SK-N-SH treated with all-trans-retinoic acid at 6 μM for 48 hours (cell line): ENCODE measurements at places on chromosomes 16 and 17.

- ATAC-seq: no peak
Observed at GRCh38 chr17:69818467-69818866, 256.6 kb upstream of the KCNJ16 start.

GRCh38 chr16:86672179-86672863 lies 94.0 kb downstream of the FOXL1 start:
- ATAC-seq: no peak

GRCh38 chr17:74922694-74923537 lies at the start of gene USH1G:
TSS of gene USH1G (minus strand) at chr17:74923255. CDS start at chr17:74923073, 182 bp downstream.
- peak; percentile 43 for ATAC-seq

- ATAC-seq: no peak
Observed at GRCh38 chr17:30393491-30393890, 14.8 kb downstream of the CPD start.

DNA sequence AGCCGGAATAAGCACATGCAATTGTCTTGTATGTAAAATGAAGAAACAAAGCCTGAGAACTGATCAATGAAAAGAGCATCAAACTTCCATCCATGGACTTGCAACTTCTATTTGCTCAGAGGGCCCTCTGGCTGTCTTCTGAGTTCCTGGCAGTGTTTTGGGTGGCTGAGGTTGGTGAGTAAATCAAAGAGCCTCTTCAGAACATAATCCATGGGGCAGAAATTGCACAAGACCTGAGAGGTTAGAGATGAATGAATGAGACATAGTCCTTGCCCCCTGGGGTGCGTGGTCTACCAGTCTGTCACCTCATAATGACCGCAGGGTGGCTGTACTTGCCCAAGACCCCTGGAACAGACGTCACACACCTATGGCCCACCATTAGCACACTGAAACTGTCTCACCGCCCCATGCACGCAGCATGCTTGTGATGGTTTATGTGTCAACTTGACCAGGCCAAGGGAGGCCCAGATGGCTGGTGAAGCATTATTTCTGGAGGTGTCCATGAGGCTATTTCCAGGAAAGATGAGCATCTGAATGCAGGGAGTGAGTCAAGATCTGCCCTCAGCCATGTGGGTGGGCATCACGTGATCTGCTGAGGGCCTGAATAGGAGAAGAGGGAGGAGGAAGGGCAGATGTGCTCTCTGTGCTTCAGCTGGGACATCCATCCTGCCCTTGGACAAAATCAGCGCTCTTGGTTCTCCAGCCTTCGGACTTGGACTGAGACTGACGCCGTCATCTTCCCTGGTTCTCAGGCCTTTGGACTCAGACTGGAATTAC lies 8.3 kb downstream of the PIK3R6 start:
- no peak for ATAC-seq

DNA sequence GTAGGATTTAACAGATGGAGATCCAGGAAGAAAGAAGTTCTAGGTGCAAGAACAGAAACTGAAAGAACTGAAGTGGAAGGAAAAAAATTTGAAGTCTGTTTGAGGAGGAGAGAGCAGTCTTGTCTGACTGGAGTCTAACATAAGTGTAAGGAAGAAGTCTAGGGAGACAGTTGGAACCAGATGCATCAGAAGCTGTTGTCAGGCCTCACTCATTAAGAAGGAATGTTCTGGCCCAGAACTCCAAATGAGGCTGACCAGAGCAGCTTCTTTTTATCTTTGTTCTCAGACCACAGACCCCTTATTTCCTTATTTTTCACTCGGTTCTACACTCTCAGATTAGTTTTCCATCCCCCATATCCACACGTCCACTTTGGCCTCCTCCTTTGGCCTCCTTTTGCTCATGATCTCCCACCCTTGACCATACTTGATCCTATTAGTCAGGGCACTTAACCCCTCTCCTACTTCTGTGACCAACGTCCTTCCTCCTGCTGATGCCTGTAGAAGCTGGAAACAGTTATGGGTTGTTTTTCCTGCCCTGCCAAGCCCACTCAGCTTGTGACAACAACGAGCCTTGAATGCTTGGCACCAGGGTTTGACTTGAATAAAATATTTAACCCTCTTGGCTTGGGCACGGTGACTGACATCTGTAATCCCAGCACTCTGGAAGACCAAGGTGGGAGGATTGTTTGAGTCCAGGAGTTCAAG lies 7.0 kb upstream of the MYH2 start:
- ATAC-seq: no peak

DNA sequence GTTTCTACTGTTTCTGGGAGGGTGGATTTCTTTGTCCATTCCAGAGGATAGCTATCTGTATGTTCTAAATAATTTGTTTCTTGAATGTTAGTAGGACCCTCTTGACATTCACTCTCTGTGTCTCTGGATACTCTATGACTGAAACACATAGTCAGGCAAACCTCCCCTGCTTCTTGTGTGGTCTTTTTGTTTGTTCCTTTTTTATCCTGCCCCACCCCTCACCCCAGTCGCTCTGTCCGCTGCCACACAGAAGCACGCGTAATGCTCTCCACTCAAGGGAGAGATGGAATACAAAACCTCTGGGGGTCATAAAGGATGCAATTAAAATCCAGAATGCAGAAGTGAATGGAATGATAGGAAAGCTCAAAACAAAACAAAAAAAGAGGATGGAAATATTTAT lies 253.1 kb downstream of the RBFOX1 start:
- ATAC-seq: no peak

DNA sequence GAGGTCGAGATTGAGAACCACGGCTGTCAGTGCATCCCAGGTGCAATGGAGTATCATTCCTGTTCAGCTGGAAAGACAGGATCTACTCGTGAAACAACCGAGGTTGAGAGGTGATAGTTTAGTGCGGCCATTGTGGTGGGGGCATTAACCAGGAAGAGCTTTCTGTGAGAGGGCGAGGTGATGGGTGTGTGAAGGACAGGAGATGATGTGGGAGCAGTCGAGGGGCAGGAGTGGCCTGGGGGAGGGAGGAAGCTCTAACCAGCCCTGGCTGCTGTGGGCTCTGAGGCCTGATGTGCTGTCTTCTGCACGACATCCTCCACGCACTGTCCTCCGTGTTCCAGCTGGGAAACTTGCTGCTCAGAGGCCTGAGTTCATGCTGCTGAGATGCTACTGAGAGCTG lies 22.0 kb downstream of the GOSR2 start:
- no peak for ATAC-seq

DNA sequence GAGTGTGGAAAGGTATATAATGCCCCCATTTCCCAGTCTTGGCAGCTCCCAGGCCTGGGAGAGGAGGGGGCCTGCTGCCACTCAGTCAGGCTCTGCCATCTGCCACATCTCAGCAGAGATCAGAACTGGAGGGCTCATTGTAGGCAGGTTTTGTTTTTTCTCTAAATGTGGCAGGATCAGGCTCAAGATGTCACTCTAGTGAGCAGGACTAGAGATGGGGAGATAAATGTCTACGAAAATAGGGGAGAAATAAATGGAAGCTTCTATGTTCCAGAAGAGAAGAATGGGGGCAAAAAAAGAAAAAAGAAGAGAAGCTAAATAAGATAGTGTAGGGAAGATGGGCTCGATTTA lies 13.9 kb downstream of the NXPH3 start:
- no peak for ATAC-seq

GRCh38 chr17:79930877-79931816 lies 91.9 kb upstream of the CBX4 start:
- ATAC-seq: peak; percentile 12

DNA sequence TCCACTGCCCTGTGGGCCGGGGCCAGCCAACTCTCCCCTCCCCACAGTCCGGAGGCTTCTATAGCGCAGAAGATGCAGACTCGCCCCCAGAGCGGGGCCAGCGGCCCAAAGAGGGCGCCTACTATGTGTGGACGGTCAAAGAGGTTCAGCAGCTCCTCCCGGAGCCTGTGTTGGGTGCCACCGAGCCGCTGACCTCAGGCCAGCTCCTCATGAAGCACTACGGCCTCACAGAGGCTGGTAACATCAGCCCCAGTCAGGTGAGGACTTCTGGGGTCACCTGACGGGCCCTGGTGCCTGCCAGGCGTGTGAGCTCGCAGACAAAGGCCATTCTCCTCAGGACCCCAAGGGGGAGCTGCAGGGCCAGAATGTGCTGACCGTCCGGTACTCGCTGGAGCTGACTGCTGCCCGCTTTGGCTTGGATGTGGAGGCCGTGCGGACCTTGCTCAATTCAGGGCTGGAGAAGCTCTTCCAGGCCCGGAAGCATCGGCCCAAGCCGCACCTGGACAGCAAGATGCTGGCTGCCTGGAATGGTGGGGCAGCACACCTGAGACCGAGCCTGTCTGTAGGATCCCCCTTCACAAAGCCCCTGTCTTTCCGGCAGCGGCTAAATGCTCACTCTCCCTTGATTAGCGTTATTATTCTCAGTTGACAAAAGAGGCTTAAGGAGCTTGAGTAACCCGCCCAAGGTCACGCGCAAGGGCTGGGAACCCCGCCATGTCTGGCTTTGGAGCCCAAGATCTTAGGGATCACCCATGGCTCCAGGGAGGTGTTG lies 3.9 kb downstream of the SPATA20 start:
- ATAC-seq: peak; percentile 75

DNA sequence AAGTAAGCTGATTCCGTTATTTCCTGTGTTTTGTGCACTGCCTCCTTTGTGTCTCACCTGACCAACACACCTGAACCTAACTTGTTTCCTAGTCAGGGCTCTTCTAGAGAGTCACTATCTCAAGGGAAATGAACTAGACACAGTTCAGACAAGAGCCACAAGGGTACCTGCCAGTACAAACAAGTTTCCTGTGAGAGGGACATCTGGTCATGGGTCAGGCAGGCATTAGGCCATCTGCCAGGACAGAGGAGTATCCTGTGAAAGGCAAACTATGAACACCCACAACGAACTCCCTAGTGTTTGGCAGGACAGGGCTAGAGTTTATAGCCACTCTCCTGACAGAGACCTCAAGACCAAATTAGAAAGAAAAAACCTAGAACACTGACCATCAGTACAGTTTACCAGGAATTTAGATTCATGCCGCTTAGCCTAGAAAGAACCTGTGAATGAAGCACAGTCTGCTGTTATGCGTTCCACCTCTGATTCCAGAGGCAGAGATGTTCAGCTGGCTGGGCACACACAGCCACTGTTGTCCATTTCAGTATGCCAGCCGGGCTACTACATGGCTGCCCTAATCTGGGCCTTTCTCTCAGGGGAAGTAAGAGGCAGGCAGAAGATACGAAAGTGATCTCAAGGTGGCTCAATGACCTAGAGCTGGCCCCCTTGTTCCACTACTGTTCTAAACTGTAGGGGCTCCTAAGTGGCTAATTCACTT lies 20.7 kb upstream of the GLG1 start:
- peak; percentile 49 for ATAC-seq

GRCh38 chr16:1550069-1550468 lies 16.6 kb downstream of the TMEM204 start:
- ATAC-seq: no peak

DNA sequence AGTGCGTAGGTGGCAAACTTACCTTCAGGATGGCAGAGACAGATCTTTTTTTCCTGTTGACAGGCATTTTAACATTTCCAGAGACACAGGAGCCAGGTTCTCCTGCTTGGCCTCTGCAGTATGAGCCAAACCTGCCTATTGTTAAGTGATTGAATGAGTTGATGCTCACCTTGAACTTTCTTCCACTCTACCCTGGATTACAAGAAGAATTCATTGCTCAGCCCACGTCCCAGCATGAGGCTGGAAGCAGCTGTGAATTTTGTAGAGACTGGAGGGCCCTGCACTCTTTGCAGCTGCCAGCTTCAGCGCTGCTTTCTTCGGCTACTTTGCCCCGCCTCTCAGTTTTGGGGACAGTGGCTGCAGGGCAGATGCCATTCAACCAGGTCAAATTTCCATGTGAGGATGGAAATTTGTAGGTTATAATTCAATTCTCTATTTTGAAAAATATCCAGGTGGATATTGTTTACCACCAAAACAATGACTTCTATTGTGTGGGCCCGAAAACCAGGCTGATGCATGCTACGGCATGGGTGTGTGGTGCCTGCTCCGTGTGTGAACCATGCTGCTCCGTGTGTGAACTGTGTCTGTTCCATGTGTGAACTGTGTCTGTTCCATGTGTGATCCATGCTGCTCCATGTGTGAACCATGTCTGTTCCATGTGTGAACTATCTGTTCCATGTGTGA lies 75.2 kb upstream of the METTL9 start:
- no peak for ATAC-seq

- ATAC-seq: peak; percentile 6; the same call in 1 of the 3 replicates
Observed at GRCh38 chr17:79915850-79916430, 76.7 kb upstream of the CBX4 start.

GRCh38 chr16:31079342-31079944 lies 5.2 kb downstream of the ZNF646 start:
- no peak for ATAC-seq

DNA sequence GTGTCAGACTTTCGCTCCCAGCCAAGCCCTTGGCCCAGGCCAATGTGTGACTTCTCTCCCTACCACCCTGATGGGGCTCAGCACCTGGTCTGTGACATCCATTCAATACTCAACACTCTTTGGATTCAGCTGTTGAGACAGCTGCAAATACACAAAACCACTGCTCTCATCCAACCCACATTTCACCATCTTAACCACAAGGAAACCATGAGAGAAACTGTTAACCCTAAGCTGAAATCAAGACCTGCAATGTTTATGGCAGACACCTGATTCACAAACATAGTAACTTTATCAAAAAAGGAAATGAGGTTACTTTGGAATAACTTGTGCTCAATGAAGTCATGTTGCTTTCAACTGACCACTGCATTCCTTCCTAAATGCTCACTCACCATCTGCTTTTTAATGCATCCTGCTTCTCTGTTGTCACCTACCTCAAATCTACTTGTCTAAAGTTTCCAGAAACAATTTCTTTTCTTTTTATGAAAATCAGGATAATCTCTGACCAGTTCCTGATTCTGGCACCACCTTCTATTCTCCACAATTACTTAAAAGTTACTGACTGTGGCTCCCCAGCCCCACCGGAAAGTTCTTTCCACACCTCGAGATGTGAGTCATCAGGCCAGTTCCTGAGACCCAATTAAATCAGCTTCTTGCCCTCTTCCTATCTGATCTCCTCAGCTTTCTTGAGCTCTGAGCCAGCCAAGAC lies 88.2 kb downstream of the NOG start:
- ATAC-seq: peak; percentile 58

DNA sequence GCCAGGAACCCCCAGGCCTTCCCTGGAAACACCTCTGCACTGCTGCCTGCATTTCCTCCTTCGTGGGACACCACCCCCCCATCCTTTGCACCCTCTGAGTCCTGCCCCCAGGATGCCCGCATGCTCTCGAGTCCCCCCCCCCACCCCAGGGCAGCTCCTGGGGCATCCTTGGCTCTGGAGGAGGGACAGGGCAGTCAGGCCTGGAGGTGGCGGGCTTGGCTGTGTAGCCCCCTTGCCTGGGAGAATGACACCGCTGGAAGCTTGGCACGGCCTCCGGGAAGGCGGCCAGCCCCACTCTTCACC lies 98.9 kb upstream of the GSE1 start:
- no peak for ATAC-seq

DNA sequence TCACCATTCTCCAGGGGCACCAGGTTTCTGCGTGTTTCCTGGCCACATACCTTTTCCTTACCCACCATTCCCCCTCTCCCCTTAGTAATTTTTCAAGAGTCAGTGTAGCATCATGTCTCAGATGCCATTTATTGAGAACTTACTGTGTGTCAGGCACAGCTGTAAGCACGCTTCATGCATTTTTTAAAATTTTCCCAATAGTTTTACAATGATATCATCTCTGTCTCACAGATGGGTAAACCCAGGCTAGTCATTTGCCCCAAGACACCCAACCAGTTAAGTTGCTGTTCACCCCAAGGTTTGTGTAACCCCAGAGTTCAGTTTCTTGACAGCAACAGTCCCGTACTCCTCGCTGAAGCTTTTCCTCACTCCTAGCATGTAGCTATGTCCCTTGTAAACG lies 56.4 kb upstream of the IRX3 start:
- no peak for ATAC-seq
